Muscle of back (tissue), 13 donors: ENCODE measurements at places on chromosomes 2 and 18.

- no peak for DNase-seq
Measured at GRCh38 chr2:176270100-176270750, 983 bp downstream of the MTX2 start.

DNA sequence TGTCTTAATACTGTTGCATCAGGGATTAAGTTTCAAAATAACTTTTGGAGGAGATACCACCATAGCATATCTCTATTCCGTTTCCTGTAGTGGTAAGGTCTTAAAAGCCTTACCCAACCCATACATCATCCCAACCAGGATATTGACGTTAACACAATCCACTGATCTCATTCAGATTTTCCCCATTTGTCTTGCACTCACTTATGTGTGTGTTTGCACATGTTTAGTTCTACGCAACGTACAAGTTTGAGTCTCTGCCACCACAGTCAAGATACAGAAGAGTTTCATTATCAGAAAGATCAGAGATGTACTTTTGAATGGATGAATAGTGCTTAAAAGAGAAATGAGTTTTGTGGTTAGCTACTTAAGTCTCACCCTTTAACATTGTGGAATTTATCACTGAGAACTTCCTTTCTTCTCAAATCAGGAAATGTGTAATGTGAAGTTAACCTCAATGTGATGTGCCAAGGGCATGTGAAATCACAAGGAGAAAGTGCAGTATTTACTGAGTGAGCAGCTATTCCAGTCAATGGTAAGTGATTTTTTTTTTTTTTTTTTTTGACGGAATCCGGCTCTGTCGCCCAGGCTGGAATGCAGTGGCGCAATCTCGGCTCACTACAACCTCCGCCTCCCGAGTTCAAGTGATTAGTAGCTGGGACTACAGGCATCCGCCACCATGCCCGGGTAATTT is 69.2 kb upstream of the EPHA4 start:
- DNase-seq = no peak

DNA sequence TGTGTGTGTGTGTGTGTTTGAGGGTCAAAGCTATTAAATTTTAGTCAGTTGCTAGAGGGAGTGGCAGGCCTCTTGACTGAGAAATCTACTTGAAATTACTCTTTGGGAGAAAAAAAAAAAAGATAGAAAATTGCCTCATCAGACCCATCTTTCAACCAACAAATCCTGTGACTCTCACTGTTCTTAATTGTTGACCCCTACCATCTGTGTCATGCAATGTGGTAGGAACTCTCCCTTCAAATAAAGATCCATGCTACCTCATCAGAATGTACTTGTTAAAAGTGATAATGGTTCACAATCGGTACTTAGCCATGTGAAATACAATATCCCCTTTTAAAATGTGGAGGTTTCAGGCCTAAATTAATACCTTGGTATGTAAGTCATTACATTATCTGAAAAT is 670.8 kb upstream of the FANCL start:
- no peak for DNase-seq

DNA sequence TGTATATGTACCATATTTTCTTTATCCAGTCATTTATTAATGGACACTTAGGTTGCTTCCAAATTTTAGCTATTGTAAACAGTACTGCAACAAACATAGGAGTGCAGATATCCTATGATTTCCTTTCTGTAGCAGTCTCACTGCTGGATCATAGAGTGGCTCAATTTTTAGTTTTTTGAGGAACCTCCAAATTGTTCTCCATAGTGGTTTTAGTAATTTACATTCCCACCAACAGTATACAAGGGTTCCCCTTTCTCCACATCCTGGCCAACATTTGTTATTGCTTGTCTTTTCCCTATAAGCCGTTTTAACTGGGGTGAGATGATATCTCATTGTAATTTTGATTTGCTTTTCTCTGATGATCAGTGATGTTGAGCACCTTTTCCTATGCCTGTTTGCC is 114.3 kb downstream of the TMEM17 start:
- no peak for DNase-seq

- DNase-seq = no peak
Measured at GRCh38 chr2:189519631-189520387, 60.8 kb downstream of the SLC40A1 start.

- peak; percentile 64 for DNase-seq
Measured at GRCh38 chr2:70785137-70785911, 5.1 kb downstream of the FIGLA start.

GRCh38 chr2:178309541-178309940 is 115.2 kb downstream of the OSBPL6 start:
- no peak for DNase-seq

GRCh38 chr2:165837122-165837521 is 43.1 kb upstream of the GALNT3 start:
- DNase-seq = no peak
